ENCODE measurements at places on chromosomes 4 and X. TPM values are rescaled to one million over a fixed set of nuclear protein-coding genes. Genes with fewer than 3 reads are reported as not detected.

DNA sequence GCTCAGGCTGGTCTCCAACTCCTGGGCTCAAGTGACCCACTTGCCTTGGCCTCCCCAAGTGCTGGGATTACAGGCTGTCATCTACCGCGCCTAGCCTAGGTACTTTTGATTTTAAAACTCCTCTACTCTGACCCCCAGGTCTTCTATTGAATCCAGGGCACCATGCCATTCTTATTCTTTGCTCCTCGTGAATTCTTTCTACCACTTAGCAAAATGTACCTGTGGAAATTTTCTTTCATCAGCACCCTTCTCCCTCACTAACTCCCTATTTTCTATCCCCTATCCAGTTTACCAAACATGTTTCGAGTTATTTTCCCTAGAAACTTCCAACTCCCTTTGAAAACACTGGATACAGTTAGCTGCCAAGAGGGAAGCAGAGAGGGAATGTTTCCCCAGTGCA is 60.0 kb upstream of the RAPGEF2 start:
- no peak for DNase-seq

GRCh38 chr4:150234246-150234645 is 156.0 kb downstream of the DCLK2 start:
- DNase-seq = no peak

DNA sequence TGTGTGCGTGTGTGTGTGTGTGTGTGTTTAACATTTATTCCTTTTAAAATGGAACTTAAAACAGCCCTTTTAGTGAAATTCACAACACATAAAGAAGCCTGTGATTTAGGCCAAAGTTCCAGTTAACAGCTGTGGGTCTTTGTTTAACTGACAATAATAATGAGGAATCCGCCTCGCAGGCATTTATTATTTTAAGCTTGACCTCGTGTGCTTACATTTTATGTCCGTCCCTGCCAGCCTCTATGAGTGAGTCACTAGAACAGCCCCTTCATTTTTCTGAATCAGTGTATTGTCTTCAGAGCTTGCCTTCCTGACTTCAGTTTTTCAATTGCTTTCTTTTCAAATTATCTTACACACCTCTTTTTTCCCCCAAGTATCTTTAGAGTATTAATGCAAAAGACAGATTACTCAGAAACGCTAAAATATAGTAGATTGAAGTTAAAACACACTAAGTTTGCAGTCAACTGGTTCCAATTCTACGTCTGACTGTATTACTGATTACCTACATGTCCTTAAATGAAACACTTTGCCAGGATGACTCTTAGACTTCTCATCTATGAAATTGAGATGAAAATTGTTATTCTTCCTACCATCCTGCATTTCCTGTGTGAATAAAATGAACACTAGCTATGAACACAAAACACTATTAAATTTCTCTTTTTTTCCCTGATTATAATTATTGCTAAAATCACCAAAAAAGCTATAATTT is 319.6 kb upstream of the HS3ST1 start:
- DNase-seq = no peak

Gene ZNF275
- total RNA-seq = 11.5 TPM

DNA sequence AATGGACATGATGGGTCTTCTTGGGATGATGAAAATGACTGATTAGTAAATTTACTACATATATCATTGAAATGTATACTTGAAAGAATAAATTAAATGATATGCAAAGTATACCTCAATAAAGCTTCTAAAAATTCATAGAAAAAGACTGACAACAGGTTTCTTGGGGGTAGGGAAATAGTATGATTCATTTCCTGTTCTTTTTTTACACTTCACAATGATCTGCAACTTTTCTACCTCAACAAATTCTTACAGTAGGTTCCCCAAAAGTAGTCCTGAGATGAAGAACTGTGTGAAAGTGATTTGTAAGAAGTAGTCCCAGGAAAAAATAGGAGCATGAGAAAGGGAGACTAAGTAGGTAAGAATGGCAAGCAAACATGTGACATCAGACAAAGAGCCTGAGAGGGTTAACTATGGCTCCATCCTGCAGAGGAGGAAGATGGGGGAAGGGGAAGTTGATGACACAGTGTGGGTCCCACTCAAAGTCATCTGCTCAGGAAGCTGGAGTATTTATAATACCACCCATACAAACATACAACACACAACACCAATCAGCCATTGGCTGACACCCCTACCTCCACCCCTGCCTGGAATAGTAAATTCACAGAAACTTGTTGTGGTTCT is 73.9 kb downstream of the ARHGAP6 start:
- peak; percentile 7 for DNase-seq

DNA sequence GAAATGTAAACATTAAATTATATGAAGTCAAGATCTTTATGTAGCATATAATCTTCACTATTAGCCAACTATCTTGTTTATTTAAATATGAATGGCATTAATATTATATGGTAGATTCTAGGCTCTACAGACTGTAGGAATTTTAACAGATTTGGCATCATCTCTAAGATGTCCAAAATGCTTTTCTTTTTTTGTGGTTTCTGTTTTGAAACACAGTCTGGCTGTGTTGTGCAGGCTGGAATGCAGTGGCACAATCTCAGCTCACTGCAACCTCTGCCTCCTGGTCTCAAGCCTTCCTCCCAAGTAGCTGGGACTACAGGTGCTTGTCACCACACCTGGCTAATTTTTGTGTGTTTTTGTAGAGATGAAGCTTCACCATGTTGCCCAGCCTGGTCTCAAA is 76.2 kb downstream of the ELOVL6 start:
- DNase-seq = no peak

GRCh38 chrX:140099221-140099620 is 133.9 kb upstream of the CXorf66 start:
- DNase-seq = no peak

Gene ANOS1
- total RNA-seq = not detected

DNA sequence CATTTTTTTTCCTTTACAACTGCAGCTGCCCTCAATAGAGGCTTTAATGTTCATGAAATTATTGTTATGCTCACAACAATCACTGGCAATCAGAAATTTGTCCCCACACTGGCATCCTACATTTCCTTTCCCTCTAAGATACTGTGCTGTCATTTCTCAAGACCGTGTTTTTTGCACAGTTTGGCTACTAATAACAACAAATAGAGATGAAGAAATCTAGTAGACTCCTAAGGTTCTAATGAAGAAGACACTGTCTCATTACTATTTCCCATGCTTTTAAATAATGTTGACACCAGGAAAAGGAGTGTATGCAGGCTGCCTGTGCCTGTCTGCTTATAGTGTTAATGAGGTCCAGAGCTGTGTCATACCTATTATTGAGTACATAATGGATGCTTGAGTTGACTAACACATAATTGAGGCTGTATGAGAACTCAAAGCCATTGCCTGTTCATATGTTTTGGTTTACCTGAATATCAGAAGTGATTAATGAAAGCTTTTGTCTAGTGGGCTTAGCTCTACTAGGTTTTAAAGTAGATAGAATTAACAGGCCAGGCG is 1.5 kb upstream of the EIF4E start:
- DNase-seq = no peak

GRCh38 chrX:45274576-45274975 is 73.9 kb upstream of the DIPK2B start:
- DNase-seq = no peak

GRCh38 chr4:73161527-73162185 is 92.1 kb upstream of the COX18 start:
- DNase-seq = no peak

DNA sequence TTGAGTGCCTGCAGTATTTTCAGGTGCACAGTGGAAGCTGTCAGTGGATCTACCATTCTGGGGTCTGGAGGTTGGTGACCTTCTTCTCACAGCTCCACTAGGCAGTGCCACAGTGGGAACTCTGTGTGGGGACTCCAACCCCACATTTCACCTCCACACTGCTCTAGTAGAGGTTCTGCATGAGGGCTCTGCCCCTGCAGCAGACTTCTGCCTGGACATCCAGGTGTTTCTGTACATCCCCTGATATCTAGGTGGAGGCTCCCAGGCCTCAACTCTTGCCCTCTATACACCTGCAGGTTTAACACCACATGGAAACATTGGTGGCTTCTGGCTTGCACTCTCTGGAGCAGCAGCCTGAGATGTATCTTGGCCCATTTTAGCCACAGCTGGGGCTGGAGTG is 17.0 kb upstream of the NELFA start:
- no peak for DNase-seq

- no peak for DNase-seq
These were observed 137.7 kb downstream of the GPR143 start for GRCh38 chrX:9627922-9628321.

DNA sequence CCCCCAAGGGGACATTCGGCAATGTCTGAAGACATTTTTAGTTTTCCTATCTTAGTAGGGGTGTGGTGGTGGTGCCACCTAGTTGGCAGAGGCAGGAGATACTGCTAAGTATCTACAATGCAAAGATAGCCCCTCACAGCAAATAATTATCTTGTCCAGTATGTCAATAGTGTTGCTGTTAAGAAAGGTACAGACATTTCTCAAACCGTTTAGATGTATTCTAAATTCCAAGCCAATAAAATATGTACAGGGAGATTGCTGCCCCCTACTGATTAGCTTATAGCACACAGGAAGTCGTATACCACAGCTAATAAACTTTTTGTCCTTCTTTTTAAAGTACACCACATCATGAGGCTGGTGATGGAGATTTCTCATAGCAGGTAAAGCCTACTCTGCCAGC is 260.5 kb downstream of the TMA16 start:
- no peak for DNase-seq

DNA sequence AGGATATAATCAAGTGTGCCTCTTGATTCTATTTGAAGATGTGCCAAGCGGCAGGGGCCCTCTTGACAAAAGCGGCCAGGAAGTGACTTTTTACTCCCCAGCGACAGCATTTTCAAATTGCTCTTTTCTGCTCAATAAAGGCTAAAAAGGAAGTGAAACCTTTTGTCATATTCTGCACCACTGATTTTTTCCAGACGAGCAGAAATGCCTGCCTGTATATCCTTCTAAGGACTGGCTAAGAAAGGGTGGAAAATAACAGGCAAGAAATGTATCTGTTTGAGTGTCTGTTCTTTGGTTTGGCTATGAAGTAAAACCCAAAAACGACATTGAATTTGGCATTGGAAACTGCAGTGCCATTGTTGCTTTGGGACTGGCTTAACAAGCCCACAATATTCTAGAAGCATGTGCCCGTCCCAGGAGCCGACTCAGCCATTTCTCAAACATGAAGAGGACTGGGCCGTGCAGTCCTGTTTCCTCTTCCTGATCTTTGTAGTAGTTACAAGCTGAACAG is 25.4 kb downstream of the TMSB4X start:
- DNase-seq = peak; percentile 69

Gene USO1
- 42.4 TPM for total RNA-seq

DNA sequence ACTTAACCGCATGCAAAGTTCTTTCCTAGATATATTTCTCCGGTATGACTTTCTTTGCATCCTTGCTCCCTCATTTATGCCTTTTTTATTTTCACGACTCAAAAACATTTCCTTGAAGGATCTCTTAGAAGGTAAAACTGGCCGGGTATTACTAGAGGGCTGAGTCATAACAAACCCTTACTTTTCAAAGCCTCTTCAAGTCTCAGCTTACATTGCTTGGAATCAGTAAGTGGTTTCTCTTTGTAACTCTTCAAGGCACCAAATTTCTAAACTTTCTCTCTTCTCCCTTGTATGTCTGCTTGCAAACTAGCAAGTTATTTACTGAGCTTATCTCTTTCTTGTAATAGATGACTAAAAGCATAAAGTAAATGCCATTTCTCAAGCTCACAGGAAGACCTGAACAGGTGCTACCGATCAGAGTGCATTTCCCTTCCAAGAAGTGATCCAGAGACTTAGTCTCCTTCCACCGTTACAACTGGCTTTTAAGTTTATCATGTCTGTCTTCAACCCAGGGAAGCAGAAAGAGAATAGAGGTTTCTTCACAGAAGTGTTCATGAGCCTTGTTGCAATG is 75.5 kb downstream of the ANXA10 start:
- DNase-seq = no peak

- DNase-seq = no peak
These were observed 95.4 kb downstream of the VCX2 start for GRCh38 chrX:8075636-8076035.
